ENCODE measurements at places on chromosomes 13 and 19.

DNA sequence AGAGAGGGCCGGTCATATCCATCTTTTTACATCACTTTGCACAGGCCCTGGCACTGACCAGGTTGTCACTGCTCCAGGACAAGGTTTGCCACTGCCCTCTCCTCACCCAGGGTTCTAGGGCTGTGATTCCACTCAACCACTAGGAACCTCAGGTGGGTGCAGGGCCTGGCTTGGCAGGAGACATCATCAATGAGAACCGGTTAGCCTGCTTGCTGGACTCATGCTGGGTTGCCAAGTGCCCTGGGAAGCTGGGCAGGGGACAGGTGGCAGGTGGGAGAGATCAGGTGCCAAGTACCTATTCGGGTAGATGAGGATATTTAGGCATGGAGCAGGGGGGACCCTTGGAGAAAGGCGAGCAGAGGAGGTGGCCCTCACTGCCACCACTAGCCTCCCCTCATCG lies 4.2 kb upstream of the CERS4 start:
- DNase-seq = no peak

GRCh38 chr19:10001899-10002298 lies 8.4 kb downstream of the COL5A3 start:
- DNase-seq = no peak

GRCh38 chr13:93435651-93436050 lies 209.0 kb downstream of the GPC6 start:
- DNase-seq = no peak

GRCh38 chr19:36079389-36079945 lies 24.8 kb downstream of the WDR62 start:
- no peak for DNase-seq

DNA sequence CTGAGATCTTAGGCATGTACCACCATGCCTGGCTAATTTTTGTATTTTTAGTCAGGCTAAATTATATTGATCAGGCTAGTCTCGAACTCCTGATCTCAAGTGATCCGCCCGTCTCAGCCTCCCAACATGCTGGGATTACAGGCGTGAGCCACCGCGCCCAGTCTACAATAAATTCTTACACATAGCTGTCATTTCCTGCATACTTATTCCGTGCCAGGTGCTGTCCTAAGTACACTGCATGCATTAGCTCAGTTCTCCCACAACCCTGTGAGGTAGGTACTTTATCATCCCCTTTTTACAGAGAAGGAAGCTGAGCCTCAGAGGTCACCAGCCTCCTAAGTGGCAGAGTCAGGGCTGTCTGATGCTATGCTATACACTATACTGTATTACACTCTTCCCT lies 7.2 kb upstream of the RHPN2 start:
- no peak for DNase-seq

DNA sequence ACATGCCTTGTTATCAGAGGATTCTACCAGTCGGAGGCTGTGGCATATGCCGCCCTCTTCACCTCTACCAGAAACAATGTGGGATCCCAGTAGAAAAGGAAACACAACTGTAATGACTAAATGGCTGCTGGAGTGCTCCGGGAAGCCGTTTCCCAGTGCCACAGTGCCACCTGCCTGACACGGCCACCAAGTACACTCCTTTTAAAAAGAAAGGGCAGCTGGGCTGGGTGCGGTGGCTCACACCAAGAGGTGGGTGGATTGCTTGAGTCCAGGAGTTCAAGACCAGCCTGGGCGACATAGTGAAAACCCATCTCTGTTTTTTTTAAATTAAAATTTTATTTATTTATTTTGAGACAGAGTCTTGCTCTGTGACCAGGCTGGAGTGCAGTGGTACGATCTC lies 67.3 kb downstream of the TRPM4 start:
- DNase-seq = no peak

- no peak for DNase-seq
These were observed 19.0 kb downstream of the FNDC3A start for GRCh38 chr13:48994706-48995105.

GRCh38 chr13:99977912-99978798 lies 3.4 kb upstream of the ZIC2 start:
- DNase-seq = no peak

GRCh38 chr13:22061371-22061805 lies 390.5 kb downstream of the FGF9 start:
- DNase-seq = no peak

DNA sequence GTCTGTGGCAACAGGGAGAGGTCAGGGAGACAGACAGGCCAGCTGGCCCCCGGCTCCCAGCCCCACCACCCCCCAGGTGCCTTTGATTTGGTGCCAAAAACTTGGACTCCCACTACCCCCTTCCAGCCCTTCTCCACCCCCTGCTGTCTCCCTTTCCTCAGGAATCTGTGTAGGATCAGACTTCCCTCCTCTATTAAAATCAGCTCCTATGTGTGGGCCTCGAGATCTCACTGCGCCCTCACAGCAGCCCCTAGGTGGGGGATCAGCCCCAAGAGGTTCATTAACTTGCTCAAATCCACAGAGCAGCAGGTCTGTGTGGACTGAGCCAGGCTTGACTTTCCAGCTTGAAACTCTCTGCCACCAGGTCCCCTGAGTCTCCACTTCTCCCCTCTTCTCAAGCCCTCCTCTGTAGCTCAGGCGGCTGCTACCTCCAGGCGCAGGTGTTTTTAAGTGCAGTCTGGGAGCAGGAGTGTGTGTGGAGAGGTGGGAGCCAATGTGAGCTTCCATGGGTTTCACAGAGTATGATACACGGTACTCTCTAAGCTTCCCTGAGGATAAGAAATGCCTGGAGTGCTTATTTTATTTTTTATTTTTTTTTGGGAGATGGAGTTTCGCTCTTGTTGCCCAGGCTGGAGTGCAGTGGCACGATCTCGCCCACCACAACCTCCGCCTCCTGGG lies 1.7 kb downstream of the GAPDHS start:
- no peak for DNase-seq

DNA sequence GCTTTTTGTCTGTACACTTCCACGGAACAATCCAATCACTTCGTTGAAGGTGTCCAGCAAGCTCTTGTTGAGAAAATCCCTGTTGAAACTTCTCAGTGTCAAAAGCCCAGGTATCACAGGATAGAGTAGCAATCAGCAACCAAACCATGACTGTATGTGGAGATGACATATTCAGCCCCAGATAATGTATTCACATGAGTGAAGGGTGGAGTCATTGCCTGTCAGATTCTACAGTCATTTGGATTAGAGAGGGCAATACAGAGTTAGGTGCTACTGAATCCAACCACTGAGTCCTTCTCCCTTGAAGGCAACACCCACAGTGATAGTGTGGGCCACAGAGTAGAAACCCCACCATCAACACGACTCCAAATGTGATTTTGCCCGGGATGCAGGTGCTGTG lies 23.3 kb downstream of the ZNF627 start:
- DNase-seq = no peak

DNA sequence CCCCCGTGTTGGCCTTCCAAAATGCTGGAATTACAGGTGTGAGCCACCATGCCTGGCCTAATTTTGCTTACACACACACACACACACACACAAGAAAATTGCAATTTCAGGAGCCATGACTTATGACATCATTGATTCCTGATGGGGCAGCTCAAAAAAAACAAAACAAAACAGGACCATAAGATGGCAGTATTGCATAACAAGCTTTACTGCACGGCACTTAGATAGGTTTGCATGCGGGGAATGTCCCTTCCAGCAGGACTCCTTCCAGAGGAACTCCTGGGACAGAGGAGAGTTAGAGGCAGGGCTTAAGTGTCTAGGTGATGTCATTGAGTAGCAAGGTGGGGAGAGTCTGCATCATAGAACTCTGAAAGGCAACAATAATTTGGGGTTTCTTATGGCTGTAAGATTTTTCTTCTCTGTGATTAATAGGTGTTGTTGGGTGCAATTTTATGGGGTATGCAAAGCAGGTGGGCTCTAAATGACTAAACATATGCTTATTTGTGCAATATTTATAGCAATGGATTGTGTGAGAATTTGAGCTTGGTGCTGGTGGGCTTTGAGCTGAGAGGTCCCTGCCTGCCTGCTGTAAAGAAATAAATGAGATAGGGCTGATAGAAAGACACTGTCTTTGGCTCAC lies 9.0 kb upstream of the ACSBG2 start:
- DNase-seq = no peak

- no peak for DNase-seq
These were observed 20.4 kb upstream of the ATXN8OS start for GRCh38 chr13:70087247-70087646.

DNA sequence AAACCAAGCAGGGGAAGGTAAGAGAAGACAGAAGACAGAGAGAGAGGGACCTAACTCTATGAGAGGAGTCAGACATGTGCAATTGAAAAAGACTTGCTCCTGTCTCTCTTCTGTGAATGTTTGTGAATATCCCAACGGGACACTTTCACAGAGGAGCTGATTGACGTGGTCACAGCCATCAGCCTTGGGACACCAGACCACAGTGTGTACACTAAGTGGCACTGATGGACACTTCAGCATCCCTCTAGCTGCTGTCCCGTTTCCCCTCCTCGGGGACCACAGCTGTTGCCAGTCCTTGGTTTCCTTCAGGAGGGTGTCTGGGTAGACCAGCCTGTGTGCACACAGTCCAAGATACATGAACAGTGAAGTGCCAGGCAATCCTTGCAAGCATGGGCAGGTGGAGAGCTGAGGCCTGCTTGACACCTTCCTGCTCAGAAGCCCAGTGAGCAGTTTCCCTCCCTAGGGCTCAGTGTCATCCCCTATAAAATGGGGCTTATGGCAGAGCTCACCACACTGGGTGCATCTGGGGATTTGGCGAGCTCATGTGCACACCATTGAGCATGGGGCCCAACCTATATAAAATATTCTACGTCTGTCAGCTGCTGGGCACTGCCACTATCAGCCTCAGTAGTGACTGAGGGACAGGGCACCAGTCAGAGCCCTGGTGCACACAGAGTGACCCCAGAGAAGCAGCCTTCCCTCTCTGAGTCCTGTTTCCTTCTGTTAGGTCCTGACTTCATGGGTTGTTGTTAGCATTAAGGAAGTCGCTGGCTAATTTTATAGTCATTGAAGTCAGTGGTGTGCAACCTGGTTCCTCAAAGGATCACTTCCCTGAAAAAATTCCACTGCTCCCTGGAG lies 4.3 kb upstream of the USF2 start:
- DNase-seq = no peak

DNA sequence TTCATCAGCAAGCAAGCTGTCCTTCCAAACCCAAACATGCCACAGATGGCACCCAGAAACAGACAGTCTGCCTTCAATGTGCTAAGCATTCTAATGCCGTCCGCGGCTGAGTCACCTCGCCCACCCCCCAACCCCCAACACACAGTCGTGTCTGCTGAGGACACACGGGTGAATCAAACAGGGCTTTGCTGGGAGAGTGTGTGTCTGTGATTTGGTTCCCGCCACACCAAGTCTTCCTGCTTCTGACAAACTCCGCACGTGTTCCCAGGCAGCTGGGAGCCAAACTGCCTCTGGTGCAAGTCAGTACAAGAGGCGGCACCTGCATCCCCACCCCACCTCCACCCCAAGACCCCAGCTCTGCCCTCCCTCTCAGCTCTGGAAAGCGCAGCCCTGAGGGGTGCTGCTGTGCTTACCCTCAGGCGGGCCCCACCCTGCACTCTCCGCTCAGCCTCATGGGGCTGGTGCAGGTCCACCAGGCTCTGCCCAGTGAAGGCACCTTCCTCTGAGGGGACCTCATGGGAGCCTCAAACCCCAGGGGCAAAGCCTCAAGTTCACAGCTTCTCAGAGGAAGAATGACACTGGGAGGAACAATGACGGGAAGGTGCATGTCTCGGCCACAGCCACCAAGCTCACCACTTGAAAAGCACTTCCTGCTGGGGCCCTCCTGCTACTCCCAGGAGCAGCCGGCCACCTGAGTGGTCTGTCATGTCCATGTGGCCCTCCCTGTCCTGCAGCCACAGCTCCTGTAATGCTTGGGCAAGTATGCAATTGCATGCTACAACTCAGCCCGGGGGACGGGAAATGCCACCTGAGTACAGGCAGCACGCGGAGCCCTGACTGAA lies 15.0 kb upstream of the SLC35E1 start:
- DNase-seq = no peak

GRCh38 chr19:3809881-3810707 lies 23.9 kb upstream of the MATK start:
- DNase-seq = no peak

- no peak for DNase-seq
These were observed 34.4 kb downstream of the MAP4K1 start for GRCh38 chr19:38583219-38583984.

- peak; percentile 84 for DNase-seq
These were observed 6.1 kb upstream of the KANK2 start for GRCh38 chr19:11203194-11204075.

DNA sequence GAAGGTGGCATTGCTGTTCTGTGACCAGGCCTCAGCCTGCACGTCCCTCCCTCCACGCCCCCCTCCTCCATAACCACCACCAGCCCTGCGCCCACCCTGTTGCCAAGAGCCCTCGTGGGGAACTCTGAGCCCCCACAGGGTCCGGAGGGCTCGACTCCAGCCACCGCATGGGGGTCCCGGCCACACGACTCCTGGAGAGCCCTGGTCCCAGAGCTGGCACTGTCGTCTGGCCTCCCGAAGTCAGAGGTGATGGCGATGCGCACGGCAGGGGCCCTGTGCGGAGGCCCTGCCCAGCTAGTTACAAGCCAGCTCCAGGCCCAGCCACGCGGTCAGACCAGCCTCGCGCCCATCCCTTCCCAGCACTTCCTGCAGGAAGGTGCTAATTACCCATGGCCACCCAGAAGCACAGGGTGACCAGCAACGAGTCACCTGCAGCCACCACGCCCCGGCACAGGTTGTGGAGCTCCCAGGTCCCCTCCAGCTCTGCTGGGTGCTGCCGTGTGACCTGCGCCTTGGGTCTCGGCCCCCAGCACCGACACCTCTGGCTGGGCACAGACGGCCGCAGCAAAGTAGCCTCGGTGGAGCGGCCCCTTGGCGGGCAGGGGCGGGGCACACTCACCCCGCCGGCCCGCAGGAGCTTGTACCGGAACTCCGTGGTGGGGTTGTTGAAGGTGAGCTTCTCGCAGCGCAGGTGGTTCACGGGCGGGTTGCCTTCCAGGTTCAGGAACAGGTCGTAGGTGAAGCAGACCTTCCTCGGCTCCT lies 49.6 kb downstream of the MLLT1 start:
- no peak for DNase-seq
